Activated T-cell treated with anti-CD3 and anti-CD28 coated beads, Interleukin-2, amount 50 U/mL, for 24 hours (primary cell): ENCODE measurements at places on chromosomes 11 and 22.

GRCh38 chr22:27488456-27489177 lies 312.9 kb downstream of the MN1 start:
- no peak for DNase-seq

DNA sequence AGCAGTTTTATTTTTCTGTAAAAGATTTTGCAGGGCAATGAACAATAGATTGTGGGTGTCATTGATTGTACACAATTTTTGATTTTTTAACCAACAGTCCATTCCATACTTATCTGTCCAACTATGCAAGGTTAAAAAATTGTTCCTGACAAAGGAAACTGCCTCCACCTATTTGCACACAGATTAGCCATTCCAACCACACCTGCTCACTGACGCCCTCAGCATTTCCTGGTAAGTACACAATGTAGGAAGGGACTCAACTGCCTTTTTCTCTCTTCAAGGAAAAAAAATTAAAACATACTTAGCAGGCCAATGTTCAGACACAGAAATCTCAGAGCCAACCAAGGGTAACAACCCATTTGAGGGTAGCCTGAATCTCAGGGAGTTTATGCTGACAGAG lies 4.3 kb upstream of the FUT4 start:
- no peak for DNase-seq

DNA sequence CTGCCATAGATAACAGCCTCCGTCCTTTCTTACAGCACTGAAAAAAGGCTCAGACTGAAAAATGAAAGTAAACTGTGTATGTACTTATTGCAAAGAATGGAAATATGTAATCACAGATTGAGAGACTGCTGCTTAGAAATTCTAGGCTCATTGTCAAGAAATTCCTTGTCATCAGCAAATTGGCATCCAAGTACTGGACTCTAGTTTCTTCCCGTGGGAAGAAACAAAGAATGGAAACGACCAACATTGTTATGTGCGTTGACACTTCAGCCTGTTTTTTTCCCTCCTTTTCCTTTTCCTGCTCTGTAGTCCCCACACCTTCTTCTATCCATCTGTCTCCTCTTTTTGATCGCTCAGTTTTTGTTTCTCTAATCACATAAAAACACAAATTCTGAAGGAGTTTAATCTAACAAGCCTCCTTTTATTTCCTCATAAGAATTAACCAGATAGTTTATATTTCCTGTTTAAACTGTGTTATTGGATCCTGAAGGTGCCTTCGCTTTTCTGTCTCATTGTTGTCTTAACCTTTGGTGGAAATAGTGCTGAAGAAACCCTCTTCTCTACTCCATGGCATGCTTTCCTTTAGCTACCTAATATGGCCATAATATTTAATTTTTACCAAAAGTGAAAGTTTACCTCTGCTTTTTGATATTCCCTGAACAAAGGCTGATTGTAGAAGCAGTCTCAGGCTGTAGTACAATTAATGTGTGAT lies 20.0 kb upstream of the CASP12 start:
- no peak for DNase-seq

DNA sequence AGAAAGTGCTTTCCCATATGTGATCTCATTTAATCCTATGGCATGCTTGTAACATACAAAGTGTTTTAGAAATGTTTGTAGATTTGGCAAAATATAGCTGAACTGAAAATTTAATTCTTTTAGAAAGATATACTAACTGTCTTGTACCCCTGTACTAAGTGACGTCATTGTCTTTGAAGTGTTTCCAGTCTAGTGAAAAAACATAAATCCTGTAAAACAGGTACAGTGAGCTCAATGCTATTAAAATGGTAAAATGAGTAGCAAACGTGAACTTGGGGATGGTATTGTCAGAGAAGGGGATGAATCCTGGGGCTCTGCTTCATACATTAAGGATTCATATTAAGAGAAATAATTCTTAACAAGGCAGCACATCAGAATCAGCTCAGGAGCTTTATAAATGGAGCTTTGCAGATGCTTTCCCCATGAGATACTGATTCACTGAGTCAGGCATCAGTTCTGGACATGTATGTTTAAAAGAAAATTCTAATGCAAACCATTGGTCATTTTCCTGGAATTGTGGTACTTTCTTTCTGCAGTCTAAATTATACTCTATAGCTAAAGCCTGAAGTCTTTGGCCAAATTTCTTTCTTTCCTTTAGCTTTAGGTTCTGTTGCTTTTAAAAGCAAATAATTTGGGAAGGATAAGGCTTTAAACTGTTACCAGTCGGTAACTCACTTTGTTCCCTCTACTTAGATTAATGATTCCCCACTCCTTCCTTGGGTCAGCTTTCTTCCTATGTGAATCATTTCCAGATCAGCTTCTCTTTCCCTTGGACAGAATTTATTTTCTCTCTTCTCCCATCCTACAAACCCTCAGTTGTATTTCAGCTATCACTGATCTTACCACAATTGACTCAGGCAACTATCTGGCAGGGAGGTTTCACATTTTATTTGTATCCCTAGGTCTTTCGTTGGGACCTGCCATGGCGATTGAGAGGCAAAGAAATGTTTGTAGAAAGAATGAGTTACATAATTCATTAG lies 57.5 kb upstream of the DDI1 start:
- DNase-seq = no peak

GRCh38 chr11:72112978-72113808 lies 698 bp upstream of the ANAPC15 start:
- DNase-seq = no peak

- DNase-seq = no peak
Observed at GRCh38 chr11:1701091-1701807, 4.3 kb downstream of the KRTAP5-6 start.

GRCh38 chr11:7643314-7643713 lies 30.0 kb downstream of the CYB5R2 start:
- no peak for DNase-seq
